ENCODE measurements at places on chromosomes 12 and 14. TPM values are rescaled to one million over a fixed set of nuclear protein-coding genes. Genes with fewer than 3 reads are reported as not detected.
A peak's percentile ranks its signal among the peaks of the same experiment; 100 is the strongest.

PTGDR gene
- 0.12 TPM for total RNA-seq

- peak; percentile 70 for DNase-seq
These were observed 602 bp downstream of the APEX1 start for GRCh38 chr14:20455355-20456300.

GRCh38 chr14:83779266-83779665 is 1750.7 kb upstream of the FLRT2 start:
- DNase-seq = no peak

- DNase-seq = no peak
These were observed 399 bp upstream of the WASHC4 start for GRCh38 chr12:105107171-105107493.

- no peak for DNase-seq
These were observed 474 bp downstream of the KCNK10 start for GRCh38 chr14:88322504-88323085.
